NCI-H460 (cell line): ENCODE measurements at places on chromosomes 11 and 22. TPM values are rescaled to one million over a fixed set of nuclear protein-coding genes. Genes with fewer than 3 reads are reported as not detected.

The LDHAL6A gene
- total RNA-seq, result not detected in 2 replicates

The MMP7 gene
- total RNA-seq, result 0.12 and 0.75 TPM in 2 replicates

GRCh38 chr11:86809561-86809960 is 9.2 kb downstream of the PRSS23 start:
- DNase-seq, result no peak

- no peak for DNase-seq
Observed at GRCh38 chr22:31691408-31691807, 29.4 kb upstream of the PISD start.
